ENCODE measurements at places on chromosomes 1 and 21.
A peak's percentile ranks its signal among the peaks of the same experiment; 100 is the strongest.

DNA sequence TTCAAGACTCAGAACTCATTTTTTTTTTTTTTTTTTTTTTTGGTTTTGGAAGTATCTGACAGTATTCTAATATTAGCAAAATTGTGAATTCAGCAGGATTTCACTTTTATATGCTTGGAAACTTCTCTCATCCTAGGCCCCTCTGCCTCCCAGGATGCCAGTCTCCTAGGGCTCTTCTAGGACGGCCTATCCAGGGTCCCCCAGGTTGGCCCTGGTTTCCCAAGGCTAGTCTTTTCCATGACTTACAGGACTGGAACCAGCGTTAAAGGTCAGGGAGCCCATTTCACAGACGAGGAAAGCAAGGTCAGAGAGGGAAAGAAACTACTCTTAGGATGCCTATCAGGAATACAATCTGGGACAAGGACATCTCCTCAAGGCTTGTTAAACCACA, 412.5 kb downstream of the PTPRU start:
- DNase-seq: no peak

GRCh38 chr21:26982767-26983166, 15.9 kb upstream of the ADAMTS5 start:
- DNase-seq: no peak

- DNase-seq: no peak
Measured at GRCh38 chr1:25428475-25429166, 2.1 kb upstream of the MACO1 start.

GRCh38 chr1:44642255-44642654, 32.0 kb downstream of the TMEM53 start:
- no peak for DNase-seq

DNA sequence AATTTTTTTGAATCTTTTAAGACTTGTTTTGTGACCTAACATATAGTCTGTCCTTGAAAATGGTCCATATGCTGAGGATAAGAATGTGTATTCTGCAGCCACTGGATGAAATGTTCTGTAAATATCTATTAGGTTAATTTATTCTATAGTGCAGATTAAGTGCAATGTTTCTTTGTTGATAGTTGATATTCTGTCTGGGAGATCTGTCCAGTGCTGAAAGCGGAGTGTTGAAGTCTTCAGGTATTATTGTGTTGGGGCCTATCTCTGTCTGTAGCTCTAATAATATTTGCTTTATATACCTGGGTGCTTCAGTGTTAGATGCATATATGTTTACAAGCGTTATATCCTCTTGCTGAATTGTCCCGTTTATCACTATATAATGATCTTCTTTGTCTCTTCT, 7.7 kb upstream of the KLHL12 start:
- DNase-seq: no peak

GRCh38 chr1:223683586-223684487, 18.3 kb upstream of the CAPN8 start:
- no peak for DNase-seq

- DNase-seq: no peak
Measured at GRCh38 chr21:35724156-35724555, 336.2 kb downstream of the SETD4 start.

DNA sequence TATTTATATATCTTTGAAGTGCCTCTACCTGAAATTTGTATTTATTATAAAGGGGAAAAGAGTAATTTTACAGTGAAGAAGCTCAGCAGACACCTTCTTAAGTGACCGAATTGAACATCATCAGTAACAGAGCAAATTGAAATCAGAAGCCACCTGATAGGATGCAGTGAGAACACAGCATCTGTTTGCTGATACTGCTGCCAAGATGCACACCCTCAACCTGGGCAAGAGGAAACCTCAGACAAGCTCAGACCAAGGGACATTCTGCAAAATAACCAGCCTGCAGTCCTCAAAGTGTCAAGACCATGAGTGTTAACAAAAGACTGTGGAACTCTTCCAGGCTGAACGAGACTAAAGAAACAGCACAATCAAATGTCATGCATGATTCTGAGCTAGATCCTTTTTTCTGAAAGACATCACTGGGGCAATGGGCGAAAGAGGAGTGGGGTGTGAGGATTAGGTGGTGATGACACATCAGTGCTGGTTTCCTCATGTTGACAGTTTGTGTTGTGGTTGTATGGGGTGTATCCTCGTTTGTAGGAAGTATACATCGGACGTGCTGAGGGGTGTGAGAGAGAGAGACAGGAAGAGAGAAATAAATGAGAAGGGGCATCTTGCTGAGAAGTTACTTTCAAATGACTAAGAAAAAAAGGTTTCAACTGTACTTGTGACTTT, 103.7 kb downstream of the ABCA4 start:
- no peak for DNase-seq

GRCh38 chr1:84366786-84367185, 31.5 kb upstream of the DNASE2B start:
- no peak for DNase-seq

DNA sequence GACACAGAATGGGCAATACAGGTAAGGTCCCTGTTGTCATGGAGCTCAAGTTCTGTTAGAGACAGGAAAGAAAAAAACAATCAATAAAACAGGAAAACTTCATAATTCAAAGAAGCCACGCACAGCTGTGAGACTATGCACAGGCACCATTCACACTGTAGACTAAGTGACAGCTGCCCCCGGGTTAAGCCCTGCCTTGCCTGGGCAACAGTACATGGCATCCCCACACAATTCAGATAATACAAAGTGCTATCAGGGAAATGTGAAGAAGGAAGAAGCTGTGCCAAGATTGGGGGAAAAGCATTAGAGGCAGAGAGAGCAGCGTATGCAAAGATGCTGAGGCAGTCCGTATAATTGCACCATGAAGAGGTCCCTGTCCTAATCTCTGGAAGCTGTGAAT, 9.0 kb upstream of the KCNE2 start:
- no peak for DNase-seq

DNA sequence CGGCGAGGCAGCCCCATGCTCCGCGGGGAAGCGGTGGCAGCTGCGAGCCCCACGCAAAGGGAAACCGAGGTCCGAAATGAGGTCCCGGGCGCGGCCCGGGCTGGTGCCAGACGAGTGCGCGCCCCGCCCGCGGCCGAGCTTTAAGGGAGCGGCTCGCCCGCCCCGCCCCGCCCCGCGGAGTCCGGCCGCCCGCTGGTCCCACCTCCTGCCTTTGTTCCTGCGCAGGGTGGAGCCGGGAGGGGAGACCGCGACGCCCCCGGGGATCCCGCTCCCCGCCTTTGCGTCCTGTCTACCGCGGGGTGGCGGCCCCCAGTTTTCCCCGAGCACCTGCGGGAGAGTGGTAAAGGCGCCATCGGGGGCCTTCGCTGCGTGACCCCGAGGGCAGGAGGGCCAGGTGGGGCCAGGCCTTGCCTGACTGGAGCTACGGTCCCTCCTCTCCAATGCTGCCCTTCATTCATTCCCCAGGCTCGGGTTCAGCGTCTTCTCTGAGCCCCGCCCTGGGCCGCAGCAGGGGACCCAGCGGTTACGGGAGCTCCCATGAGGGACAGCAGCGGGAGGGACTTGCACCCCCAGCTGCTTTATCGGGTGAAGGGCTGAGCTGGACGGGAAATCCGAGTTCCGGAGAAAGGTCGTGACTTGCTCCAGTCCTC, at the start of gene HES2:
Gene HES2 (minus strand): TSS at position 116 of the 650 bp plus-strand sequence. CDS start 99 bp downstream, at position 17.
- no peak for DNase-seq

GRCh38 chr1:94061513-94062443, 59.2 kb downstream of the ABCA4 start:
- DNase-seq: peak; percentile 41

- DNase-seq: no peak
Measured at GRCh38 chr1:164716992-164717703, 158.2 kb downstream of the PBX1 start.

DNA sequence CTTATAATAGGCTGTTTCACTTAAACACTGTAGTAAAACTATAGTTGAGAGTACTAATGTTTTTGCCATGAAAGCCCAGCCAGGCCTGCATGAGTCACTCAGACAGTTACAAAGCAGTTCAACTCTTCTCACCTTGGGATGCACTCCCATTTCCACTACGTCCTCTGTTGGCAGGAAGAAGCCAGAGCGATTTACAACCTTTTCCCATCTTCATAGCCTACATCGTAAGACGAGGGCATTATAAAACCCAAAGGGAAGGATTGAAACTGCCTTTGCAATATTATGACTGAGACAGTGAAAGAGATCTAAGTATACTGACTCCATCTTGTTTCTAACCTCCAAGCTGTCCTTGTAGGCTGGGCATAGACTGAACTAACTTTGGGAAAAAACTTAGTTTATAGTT, 71.8 kb upstream of the CSF1 start:
- DNase-seq: no peak

- DNase-seq: no peak
Measured at GRCh38 chr1:27136236-27136551, 18.7 kb downstream of the SLC9A1 start.

- no peak for DNase-seq
Measured at GRCh38 chr1:245197911-245198379, 43.2 kb downstream of the KIF26B start.

DNA sequence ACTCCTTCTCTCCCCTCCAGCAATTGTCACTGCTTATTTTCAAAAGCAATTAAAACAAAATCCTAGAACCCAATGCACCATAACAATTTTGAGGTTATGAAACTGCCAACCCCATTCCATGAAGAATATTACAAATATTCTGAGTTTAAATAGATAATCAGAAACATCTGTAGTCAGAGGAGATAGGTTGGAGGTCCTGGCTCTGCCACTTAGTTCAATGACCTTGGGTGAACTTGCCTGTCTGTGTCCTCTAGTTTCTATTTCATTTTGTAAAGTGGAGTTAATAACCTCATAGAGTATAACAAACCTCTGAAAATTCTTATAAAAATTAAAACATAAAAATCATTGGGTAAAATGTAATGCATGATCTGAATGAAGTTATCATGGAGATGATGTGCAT, 164.6 kb downstream of the KCTD3 start:
- DNase-seq: no peak
